ENCODE measurements at places on chromosomes 1 and 21. TPM values are rescaled to one million over a fixed set of nuclear protein-coding genes. Genes with fewer than 3 reads are reported as not detected.

The PGBD5 gene
- 0.37 TPM for polyA plus RNA-seq

The WNT2B gene
- 0.50 TPM for polyA plus RNA-seq

The PTGFRN gene
- polyA plus RNA-seq, result 1.1 TPM

The ZYG11A gene
- polyA plus RNA-seq, result 0.63 TPM

The UMODL1 gene
- polyA plus RNA-seq, result not detected

The GCSAML gene
- polyA plus RNA-seq, result not detected

The ITLN2 gene
- not detected for polyA plus RNA-seq

The FCRL6 gene
- polyA plus RNA-seq, result not detected

The DBT gene
- 3.4 TPM for polyA plus RNA-seq

The SPRR1B gene
- polyA plus RNA-seq, result not detected

The LAMC2 gene
- 2.8 TPM for polyA plus RNA-seq

The PGLYRP4 gene
- polyA plus RNA-seq, result not detected

The CHODL gene
- not detected for polyA plus RNA-seq

The FAM151A gene
- not detected for polyA plus RNA-seq

Measured in IMR-90 (cell line).